Parietal lobe (tissue), 2 donors: ENCODE measurements at places on chromosomes 2 and 18. TPM values are rescaled to one million over a fixed set of nuclear protein-coding genes. Genes with fewer than 3 reads are reported as not detected.

ARMC9 gene
- total RNA-seq: 34.1 TPM

EGR4 gene
- total RNA-seq: not detected

MLPH gene
- total RNA-seq: not detected

UGT1A10 gene
- not detected for total RNA-seq

R3HDM1 gene
- total RNA-seq: 234 TPM

NEURL3 gene
- total RNA-seq: not detected

CHRNA1 gene
- total RNA-seq: not detected

UNC80 gene
- 40.1 TPM for total RNA-seq

ALKAL2 gene
- total RNA-seq: not detected

FAM124B gene
- 6.9 TPM for total RNA-seq

KIF5C gene
- total RNA-seq: 398 TPM

SLC8A1 gene
- total RNA-seq: 160 TPM

CENPO gene
- total RNA-seq: 16.6 TPM

SPP2 gene
- total RNA-seq: not detected

CACNB4 gene
- 132 TPM for total RNA-seq

CFAP65 gene
- 0.63 TPM for total RNA-seq

LINC00305 gene
- total RNA-seq: not detected

MC5R gene
- total RNA-seq: 5.0 TPM

IL18R1 gene
- 0.63 TPM for total RNA-seq

MAPK4 gene
- 23.8 TPM for total RNA-seq

SNORC gene
- 2.8 TPM for total RNA-seq

MTCL1 gene
- 61.0 TPM for total RNA-seq

VWC2L gene
- total RNA-seq: 7.8 TPM

DSC1 gene
- not detected for total RNA-seq

POLR1A gene
- 30.0 TPM for total RNA-seq

PLEKHM3 gene
- 68.9 TPM for total RNA-seq

CASP10 gene
- total RNA-seq: 2.2 TPM

CHRND gene
- total RNA-seq: not detected

RAD51AP2 gene
- total RNA-seq: 0.94 TPM

ZEB2 gene
- 925 TPM for total RNA-seq
